ENCODE measurements at places on chromosomes 7 and 10.

- DNase-seq, result no peak
Observed at GRCh38 chr10:6140965-6141295, 52.1 kb downstream of the RBM17 start.

GRCh38 chr7:118502235-118502634 is 277.7 kb downstream of the ANKRD7 start:
- DNase-seq, result no peak

DNA sequence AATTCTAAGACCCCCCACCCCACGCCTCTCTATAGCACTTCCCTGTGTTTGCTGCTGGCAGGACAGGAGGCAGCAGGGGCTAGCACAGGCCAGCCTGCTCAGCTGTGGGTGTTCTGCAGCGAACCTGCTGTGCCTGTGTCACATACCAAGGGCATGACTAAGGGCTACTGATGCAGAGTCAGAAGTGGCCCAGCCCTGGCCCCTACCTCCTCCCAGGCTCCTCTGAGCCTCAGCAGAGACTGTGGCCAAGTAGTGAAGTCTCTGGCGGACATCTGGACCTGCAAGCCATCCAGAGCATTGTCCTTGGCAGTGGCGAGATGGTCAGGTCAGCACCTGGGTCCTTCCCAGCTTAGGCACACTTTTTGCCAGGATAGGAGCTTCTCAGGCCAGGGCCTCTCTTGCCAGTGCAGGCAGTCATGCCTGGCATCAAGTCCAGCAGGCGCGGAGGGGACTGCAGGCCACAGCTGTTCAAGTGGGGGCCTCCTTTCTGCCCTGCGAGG is 116.3 kb upstream of the RET start:
- DNase-seq, result no peak

DNA sequence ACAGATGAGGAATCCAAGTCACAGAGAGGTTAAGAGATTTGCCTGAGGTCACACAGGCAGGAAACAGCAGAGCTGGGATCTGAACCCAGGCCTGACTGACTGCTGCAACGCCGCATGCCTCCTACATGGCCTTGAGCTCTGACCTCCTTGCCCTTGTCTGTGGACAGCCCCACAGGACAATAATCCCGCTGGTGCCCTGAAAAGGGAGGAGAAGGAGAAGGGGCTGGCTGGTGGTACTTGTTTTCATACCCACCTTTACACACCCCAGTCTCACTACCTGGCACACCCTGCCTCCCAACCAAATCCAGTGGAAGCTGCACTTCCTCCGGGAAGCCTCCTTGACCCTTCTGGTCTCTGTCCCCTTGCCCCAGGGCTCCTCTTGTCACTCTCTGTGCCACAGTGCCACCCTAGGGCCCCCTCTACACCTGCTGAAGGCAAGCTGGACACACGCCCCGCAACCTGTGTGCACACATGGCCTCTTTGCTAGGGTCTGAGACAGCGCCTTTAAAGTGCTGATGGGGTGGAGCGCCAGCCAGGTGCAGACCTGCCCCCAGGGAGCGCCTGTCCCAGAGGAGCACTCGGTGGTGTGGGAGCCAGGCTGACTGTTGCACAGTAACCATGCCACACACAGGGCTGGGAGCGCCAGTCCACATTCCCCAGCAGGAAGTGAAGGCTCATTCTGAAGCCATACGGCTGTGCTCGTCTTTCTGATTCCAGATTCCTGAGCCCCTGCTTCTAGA is 38.6 kb downstream of the ZCCHC24 start:
- no peak for DNase-seq

GRCh38 chr10:38072552-38072951 is 21.6 kb upstream of the ZNF37A start:
- DNase-seq, result no peak

GRCh38 chr7:101608772-101609713 is 20.1 kb downstream of the MYL10 start:
- DNase-seq, result no peak

DNA sequence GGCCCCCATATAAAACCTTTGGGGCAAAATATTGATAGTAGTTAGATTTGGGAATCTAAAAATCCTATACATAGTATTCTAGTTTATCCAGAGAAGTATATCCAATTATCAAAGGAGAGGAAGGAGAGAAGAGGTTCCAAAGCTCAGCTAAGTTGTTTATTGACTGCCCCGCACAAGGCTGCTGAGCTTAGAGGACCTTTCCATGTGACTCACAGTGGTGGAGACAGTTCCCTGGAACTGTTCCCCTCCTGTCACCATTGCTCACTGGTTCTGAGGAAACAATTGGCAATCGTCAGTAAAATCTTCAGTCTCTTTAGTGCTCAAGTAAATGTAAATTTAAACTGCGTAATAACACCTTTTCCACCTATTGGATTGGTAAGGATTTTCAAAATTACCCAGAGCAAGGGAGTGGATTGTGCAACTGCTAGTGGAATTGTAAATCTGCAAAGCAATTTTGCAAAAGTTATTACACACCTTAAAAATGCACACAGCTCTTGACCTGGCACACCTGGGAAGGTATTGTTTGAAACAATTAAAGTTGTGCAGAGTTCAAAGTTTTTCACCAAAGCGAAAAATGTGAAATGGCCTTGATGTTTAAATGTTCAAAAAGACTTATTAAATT is 63.1 kb downstream of the EEPD1 start:
- DNase-seq, result no peak

GRCh38 chr10:12728494-12728893 is 273.0 kb downstream of the CCDC3 start:
- no peak for DNase-seq
